ENCODE measurements at places on chromosomes 6 and 20. TPM values are rescaled to one million over a fixed set of nuclear protein-coding genes. Genes with fewer than 3 reads are reported as not detected.

DNA sequence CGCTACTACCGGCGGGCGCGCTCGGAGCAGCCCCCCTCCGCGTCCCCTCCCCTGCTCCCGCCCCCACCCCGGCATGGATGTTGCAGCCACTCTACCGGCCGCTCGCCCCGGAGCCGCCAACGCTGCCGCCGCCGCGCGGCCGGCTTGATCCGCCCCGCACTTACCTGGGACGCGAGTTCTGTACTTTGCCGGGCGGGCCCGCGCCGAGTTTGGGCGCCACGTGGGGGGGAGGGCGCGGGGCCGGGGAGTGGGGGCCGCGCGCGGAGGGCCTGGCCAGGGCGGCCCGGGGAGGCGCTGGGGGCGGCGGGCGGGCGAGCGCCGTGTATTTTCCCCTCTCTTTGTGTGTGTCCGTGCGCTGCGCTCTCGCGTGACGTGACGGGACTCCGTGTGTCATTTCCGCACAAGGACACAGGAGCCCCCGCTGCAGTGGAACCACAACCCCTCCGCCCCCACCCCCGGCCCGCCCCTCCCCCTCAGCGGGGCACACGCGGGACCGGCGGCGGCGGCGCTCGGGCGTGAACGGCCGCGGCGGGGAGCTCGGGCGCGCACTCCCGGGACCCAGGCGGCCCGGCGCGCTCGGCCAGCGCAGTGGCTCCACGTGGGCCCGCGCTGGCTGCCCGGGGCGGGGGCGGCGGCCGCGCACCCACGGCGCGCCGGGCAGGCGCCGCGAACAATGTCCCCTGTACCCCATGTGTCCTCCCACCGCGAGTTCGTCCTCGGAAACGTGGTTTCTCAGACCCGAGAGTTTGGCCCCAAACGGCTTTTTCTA, at the start of gene BEND3:
BEND3 (minus strand) TSS at position 590 of the 769 bp plus-strand sequence. CDS start 16,230 bp downstream, outside the sequence.
- peaks cover 23% of the 10 kb centered on the region for H3K4me1 ChIP-seq
- peaks cover 1% of the 10 kb centered on the region for H3K36me3 ChIP-seq
- H3K27me3 ChIP-seq: peaks cover 18% of the 10 kb centered on the region
- peak within 1 kb of the TSS; percentile 70 for H3K4me3 ChIP-seq
- DNase-seq: peak; percentile 48

DNA sequence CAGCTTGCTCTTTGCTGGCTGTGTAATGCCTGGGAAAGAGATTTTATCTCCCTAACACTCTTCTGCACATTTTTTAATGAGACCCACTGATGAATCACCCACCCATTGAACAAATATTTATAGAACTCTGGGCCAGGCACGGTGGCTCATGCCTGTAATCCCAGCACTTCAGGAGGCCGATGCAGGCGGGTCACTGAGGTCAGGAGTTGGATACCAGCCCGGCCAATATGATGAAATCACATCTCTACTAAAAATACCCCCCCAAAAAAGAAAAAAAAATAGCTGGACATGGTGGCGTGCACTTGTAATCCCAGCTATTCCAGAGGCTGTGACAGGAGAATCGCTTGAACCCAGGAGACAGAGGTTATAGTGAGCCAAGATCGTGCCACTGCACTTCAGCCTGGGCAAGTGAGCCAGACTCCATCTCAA, 82.1 kb upstream of the SIRPA start:
- H3K27me3 ChIP-seq: peaks cover 53% of the 10 kb centered on the region
- H3K36me3 ChIP-seq: no peaks in the 10 kb centered on the region
- no peak overlapping the region for H3K4me3 ChIP-seq
- DNase-seq: no peak
- H3K27ac ChIP-seq: no peak overlapping the region
- H3K4me1 ChIP-seq: no peaks in the 10 kb centered on the region

DNA sequence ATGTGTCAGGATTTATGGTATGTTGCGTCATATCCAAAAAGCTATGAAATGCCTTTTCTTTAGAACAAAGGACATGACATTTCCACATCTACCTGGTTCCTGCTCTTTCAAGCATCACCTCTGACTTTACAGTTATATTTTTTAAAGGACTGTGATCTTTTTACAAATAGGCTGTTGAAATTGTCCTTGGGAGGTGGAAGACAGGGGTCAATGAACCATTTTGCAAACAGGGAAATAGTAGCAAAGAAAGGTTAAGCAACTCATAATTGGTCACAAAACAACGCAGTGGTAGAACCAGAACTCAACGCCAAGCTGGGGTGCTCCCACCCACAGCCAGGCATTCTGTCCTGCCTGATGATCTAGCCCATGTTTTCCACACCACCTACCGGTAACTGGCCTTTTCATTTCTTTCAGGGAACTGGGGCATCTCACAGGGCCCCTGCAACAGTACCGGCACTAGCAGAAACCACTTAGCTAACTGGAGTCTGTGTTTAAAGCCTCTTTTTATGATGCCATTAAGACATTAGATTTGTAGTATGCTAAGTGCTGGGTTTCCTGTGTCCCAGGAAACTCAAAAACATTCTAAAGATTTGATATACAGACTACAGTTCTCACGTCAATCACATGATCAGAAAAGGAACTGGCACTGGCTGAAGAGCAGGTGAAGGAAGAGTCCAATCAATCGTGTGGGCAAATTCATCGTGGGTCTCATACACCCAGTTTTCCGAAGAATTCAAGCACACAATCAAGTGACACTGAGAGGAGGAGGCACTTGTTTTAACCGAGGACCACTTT, 13.9 kb downstream of the ZNF217 start:
- peak; percentile 60 for DNase-seq
- H3K27me3 ChIP-seq: no peaks in the 10 kb centered on the region
- peak overlapping the region; percentile 89 for H3K4me3 ChIP-seq
- peaks cover 80% of the 10 kb centered on the region for H3K36me3 ChIP-seq

DNA sequence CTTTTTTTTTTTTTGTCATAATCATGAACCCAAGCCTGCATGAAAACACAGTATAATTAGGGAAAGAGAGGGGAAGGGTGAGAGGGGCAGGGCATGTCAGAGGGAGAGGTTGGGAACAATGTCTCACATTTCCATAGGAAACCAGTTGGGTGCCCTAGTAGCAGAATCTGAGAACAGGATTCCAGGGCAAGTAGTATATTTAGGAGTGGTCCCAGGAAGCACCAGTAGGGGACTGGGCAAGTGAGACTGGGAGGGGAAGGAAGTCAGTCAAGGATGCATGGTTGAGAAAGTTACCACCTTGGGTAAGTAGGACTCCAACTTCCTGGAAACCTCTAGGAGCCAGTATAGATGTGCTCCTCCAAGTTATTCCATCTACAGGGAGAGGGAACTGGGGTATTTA, 88.6 kb upstream of the MAFB start:
- DNase-seq: no peak
- H3K27me3 ChIP-seq: peaks cover 11% of the 10 kb centered on the region
- H3K4me1 ChIP-seq: peaks cover 2% of the 10 kb centered on the region
- no peaks in the 10 kb centered on the region for H3K36me3 ChIP-seq
- H3K4me3 ChIP-seq: no peak overlapping the region

- peak overlapping the region; percentile 96 for H3K27ac ChIP-seq
- H3K27me3 ChIP-seq: no peaks in the 10 kb centered on the region
- peak; percentile 89 for DNase-seq
- peak overlapping the region; percentile 91 for H3K4me3 ChIP-seq
Observed at GRCh38 chr6:31737991-31738979, 1.5 kb upstream of the MSH5 start.

GRCh38 chr6:116575227-116575626, 3.9 kb downstream of the RWDD1 start:
- no peak for DNase-seq
- peaks cover 40% of the 10 kb centered on the region for H3K4me1 ChIP-seq
- H3K4me3 ChIP-seq: no peak overlapping the region
- no peaks in the 10 kb centered on the region for H3K27me3 ChIP-seq

DNA sequence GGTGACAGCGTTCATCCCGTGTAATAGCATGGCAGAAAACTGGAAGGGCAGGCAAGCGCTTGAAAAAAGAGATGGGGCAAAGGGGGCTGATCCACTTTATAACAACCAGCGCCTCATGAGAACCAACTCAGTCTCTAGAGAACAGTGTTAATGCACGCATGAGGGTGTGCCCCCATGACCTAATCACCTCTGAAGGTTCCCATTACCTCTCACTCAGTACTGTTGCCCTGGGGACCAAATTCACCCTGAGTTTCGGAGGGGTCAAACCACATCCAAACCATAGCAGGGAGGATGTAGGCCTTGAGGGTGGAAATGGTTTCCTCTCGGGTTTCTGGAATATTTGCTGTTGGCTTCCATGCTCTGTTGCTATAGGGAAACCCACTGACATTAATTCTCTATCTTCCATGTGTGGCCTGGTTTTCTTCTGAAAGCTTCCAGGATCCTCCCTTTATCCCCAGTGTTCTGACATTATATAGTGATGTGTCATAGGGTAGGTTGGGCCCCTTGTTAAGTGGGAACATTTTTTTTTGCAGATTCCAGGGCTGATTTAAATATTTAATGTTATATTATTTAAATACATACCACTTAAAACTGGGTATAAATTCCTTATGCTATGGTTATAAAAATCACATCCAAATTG, 65.2 kb downstream of the PPP1R14C start:
- H3K4me1 ChIP-seq: peaks cover 1% of the 10 kb centered on the region
- H3K27ac ChIP-seq: no peak overlapping the region
- no peaks in the 10 kb centered on the region for H3K36me3 ChIP-seq
- peaks cover 7% of the 10 kb centered on the region for H3K27me3 ChIP-seq
- DNase-seq: no peak

GRCh38 chr20:18267815-18268214, 20.5 kb upstream of the ZNF133 start:
- DNase-seq: no peak
- peaks cover 4% of the 10 kb centered on the region for H3K4me1 ChIP-seq
- no peak overlapping the region for H3K4me3 ChIP-seq
- H3K27me3 ChIP-seq: peaks cover 25% of the 10 kb centered on the region
- no peaks in the 10 kb centered on the region for H3K36me3 ChIP-seq

- H3K36me3 ChIP-seq: peaks cover 3% of the 10 kb centered on the region
- no peak overlapping the region for H3K4me3 ChIP-seq
- no peaks in the 10 kb centered on the region for H3K4me1 ChIP-seq
- no peak overlapping the region for H3K27ac ChIP-seq
Observed at GRCh38 chr6:104887350-104887749, 27.6 kb upstream of the HACE1 start.

DNA sequence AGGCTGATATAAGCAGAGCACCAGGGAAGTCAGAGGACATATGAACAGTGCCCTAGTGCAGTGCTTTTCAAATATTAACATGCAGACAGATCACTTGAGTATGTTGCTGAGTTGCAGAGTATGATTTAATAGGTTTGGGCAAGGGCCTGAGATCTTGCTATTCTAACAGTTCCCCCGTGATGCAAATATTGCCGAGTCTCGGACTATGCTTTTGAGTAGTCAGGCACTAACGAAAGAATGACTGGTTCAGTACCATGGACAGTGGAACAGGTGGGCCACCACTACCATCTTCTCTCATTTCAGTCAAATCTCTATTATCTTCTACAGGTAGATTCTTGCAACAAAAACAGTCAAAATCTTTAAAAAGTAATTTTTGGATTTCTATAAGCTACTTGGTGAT, 3.7 kb upstream of the TMEM200A start:
- no peak overlapping the region for H3K27ac ChIP-seq
- H3K4me1 ChIP-seq: peaks cover 14% of the 10 kb centered on the region
- H3K27me3 ChIP-seq: peaks cover 25% of the 10 kb centered on the region
- H3K4me3 ChIP-seq: no peak overlapping the region
- H3K36me3 ChIP-seq: peaks cover 4% of the 10 kb centered on the region

GRCh38 chr6:36318690-36319435, 17.8 kb downstream of the BNIP5 start:
- no peaks in the 10 kb centered on the region for H3K4me1 ChIP-seq
- no peak overlapping the region for H3K4me3 ChIP-seq
- H3K27ac ChIP-seq: no peak overlapping the region
- H3K36me3 ChIP-seq: no peaks in the 10 kb centered on the region
- no peak for DNase-seq

GRCh38 chr20:24672181-24672880, 202.9 kb downstream of the SYNDIG1 start:
- no peak overlapping the region for H3K27ac ChIP-seq
- H3K27me3 ChIP-seq: no peaks in the 10 kb centered on the region
- no peaks in the 10 kb centered on the region for H3K36me3 ChIP-seq
- no peak overlapping the region for H3K4me3 ChIP-seq
- H3K4me1 ChIP-seq: no peaks in the 10 kb centered on the region
- DNase-seq: no peak

DNA sequence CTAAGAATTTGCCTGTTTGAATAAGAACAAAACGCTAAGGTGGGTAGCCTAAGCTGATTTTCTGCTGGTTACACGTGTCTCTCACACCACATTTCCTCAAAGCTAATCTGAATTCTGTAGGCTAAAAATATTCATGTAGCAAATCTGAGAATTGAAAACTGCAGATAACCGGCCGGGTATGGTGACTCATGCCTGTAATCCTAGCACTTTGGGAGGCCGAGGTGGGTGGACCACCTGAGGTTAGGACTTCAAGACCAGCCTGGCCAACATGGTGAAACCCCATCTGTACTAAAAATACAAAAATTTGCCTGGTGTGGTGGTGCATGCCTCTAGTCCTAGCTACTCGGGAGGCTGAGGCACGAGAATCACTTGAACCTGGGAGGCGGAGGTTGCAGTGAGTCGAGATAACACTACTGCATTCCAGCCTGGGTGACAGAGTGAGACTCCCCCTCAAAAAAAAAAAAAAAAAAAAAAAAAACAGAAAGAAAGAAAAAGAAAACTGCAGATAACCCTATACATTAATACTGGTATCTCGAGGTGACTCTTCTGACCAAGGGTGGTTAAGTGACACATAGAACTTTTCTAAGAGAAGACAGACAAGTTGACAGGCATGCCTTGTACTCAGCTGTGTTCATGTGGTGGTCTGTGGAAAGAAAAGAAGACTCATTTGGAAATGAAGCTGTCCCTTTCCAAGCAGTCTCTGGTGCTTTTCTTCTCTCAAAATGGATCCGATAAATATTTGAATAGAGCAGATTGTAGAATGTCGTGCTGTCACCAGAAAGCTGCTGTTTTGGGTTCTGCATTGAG, 24.7 kb upstream of the ASXL1 start:
- DNase-seq: peak; percentile 71
- H3K27ac ChIP-seq: peak overlapping the region; percentile 99
- peaks cover 40% of the 10 kb centered on the region for H3K36me3 ChIP-seq
- peak overlapping the region; percentile 64 for H3K4me3 ChIP-seq
- H3K27me3 ChIP-seq: no peaks in the 10 kb centered on the region
- peaks cover 67% of the 10 kb centered on the region for H3K4me1 ChIP-seq

- no peak overlapping the region for H3K27ac ChIP-seq
- H3K27me3 ChIP-seq: peaks cover 6% of the 10 kb centered on the region
- H3K4me3 ChIP-seq: no peak overlapping the region
- no peaks in the 10 kb centered on the region for H3K36me3 ChIP-seq
Observed at GRCh38 chr20:58075586-58076345, 152.7 kb downstream of the ANKRD60 start.

GRCh38 chr6:114762145-114762544, 419.3 kb upstream of the HS3ST5 start:
- H3K27ac ChIP-seq: no peak overlapping the region
- H3K4me1 ChIP-seq: no peaks in the 10 kb centered on the region
- no peaks in the 10 kb centered on the region for H3K27me3 ChIP-seq
- H3K36me3 ChIP-seq: no peaks in the 10 kb centered on the region

GRCh38 chr6:130888246-130888645, 61.0 kb downstream of the SMLR1 start:
- no peaks in the 10 kb centered on the region for H3K36me3 ChIP-seq
- no peak overlapping the region for H3K4me3 ChIP-seq
- no peak overlapping the region for H3K27ac ChIP-seq
- no peaks in the 10 kb centered on the region for H3K4me1 ChIP-seq
- no peaks in the 10 kb centered on the region for H3K27me3 ChIP-seq
- no peak for DNase-seq

IL17A gene
- total RNA-seq: not detected

UBR2 gene
- total RNA-seq: 27.5 TPM

DNAH8 gene
- total RNA-seq: 0.12 TPM

C2 gene
- total RNA-seq: 0.61 TPM

NFKBIL1 gene
- 16.2 TPM for total RNA-seq

CRIP3 gene
- total RNA-seq: 0.66 TPM

ARMH2 gene
- total RNA-seq: 0.41 TPM

ADAM33 gene
- total RNA-seq: not detected

UNC5CL gene
- total RNA-seq: 2.5 TPM

IER3 gene
- 10.0 TPM for total RNA-seq

All from activated CD8-positive, alpha-beta memory T cell treated with anti-CD3 and anti-CD28 coated beads, Interleukin-2, amount 10 ng/mL, durations not matched to agents 7 days and 5 days (primary cell).